ENCODE measurements at places on chromosomes 3 and 15.

DNA sequence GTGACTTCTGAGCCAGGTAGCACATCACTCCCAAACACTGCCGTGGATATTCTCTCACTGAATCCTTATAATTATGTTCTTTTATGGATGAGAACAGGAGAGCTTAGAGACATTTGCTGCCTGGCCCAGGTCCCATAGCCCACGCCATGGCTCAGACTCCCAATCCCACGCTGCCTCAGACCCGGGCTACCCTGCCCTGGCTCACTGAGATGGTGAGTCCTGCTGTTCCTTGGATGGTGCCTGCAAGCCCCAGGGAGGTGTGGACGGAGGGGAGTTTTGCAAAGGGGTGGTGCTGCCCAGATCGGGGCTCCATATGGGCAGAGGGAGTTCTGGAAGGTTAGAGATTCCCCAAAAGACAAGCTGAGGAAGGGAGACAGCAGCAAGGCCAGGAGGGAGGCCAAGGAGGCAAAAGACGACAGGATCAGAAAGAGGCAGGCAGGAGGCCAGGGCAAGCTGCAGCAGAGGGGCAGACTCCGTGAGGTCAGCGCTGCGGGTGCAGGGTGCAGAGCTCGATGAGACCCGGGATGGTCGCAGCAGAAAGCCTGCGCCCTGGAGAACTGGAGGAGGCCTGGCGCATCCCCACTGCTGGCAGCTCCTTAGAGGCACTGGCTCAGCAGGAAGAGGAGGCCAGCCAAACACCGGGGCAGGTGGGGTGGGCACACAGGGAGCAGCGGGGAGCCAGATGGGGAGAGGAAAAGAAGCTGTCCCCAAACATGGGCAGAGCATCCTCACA lies 95.7 kb upstream of the ALDH1A3 start:
- no peak for DNase-seq

- DNase-seq: no peak
Observed at GRCh38 chr3:128725547-128726022, 398 bp upstream of the RAB7A start.

DNA sequence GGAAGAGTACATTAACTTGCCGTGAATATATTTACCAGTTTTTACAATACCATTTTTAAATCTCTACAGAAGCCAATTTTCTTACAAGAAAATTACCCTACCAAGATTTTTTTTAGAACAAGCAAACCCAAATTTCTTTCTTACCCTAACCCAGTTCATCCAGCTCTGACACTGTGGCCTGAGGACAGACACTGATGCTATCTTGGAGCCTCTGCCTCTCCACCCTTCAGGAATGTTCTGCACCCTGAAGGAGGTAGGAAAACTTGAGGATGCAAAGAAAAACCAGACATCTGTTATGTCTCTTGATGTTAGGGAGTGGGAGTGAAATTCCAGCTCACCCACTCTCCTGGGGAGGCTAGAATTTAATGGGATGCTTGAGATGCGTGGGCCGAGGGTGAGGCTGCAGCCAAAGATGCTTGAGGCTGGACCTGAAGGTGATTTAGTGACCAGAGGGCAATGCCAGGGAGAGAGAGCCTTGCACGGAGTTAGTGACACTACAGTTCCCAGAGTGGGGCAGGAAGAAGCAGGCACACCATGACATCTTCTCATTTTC lies 69.9 kb downstream of the LIPC start:
- no peak for DNase-seq

GRCh38 chr3:33644582-33644981 lies 73.5 kb downstream of the CLASP2 start:
- no peak for DNase-seq

- no peak for DNase-seq
Observed at GRCh38 chr3:133706033-133706432, 40.2 kb upstream of the TF start.

- DNase-seq: no peak
Observed at GRCh38 chr15:82660378-82660777, 13.2 kb upstream of the CPEB1 start.

Measured in stimulated activated CD4-positive, alpha-beta T cell treated with anti-CD3 and anti-CD28 coated beads, Interleukin-1b, Interleukin-23, amount 100 ng/mL, for 24 hours (primary cell).